ENCODE measurements at places on chromosomes 12 and 14. TPM values are rescaled to one million over a fixed set of nuclear protein-coding genes. Genes with fewer than 3 reads are reported as not detected.

The OAS3 gene
- total RNA-seq: 8.5 TPM

The KRT77 gene
- total RNA-seq: not detected

The ANKRD33 gene
- total RNA-seq: 0.29 TPM

The KRT83 gene
- total RNA-seq: not detected

The ADAM21 gene
- total RNA-seq: 0.19 TPM

The CLEC7A gene
- total RNA-seq: not detected

Measured in vein endothelial cell (primary cell).